ENCODE measurements at places on chromosomes 5 and 9.

- DNase-seq: no peak
Observed at GRCh38 chr9:131092548-131093440, 3.5 kb upstream of the AIF1L start.

DNA sequence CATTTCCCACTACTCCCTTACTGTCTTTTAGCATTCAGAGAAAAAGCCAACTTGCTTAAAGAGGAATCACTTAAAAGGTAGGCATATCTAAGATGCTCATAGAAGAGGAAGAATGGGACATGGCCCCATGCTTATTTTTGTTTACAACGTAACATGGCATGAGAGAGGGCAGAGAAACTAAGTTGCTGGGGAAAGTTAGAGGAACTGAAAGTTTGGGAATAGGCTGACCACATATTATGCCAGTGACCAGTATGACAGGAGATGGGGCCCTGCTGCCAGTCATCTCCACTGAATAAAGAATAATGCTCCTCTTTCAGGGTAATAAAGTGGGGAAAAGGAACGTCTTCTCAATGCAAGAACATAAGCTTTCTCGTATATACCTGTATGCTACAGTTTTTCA, 1.9 kb downstream of the PLPP6 start:
- no peak for DNase-seq

DNA sequence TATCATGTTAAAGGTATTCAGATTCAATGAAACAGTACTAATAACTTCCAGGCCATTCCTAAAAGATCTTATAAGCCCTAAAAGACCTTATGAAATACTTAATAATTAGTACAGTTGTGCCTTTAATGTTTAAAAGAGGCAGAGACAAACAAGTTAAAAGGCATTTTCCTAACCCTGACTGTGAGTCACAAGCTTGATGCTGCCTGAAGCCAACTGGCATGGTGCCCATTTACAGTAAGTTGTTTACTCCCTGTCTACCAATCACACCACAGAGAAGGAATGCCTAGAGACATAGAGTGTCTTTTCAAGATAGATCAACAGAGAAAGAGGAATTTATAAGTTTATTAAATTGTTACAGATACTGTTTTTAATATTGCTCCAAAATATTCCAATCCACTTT, 47.8 kb downstream of the NR3C1 start:
- peak; percentile 43 for DNase-seq

GRCh38 chr9:3525096-3525835, 535 bp downstream of the RFX3 start:
- DNase-seq: no peak

DNA sequence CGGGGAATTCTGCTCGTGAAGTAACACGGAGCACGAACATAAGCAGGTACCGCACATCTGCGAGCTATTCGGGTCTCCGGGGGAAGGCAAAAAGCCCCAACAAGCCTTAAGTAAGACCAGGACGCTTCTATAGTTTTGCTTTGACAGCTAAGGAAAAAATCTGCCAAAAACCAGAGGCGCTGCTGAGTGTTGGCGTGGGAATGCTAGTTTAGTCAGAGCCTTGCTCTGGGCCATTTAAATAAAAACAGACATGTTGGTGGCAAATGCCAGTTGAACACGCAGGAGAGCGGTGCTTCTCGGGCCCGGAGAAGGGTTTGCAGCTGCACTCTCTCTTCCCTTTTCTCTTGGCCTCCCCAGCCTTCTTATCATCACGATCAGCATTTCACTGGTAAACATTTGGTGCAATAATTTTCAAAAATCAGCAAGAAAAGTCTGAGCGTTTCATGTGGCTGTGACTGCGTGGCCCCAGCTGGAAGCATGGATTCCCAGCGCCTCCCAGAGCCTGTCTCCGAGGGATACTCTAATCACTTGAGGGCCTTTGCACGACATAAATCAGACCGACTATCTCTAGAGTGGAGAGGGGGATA, 6.4 kb upstream of the NOTCH1 start:
- DNase-seq: no peak

- no peak for DNase-seq
Observed at GRCh38 chr5:96253140-96253539, 179.9 kb downstream of the PCSK1 start.

DNA sequence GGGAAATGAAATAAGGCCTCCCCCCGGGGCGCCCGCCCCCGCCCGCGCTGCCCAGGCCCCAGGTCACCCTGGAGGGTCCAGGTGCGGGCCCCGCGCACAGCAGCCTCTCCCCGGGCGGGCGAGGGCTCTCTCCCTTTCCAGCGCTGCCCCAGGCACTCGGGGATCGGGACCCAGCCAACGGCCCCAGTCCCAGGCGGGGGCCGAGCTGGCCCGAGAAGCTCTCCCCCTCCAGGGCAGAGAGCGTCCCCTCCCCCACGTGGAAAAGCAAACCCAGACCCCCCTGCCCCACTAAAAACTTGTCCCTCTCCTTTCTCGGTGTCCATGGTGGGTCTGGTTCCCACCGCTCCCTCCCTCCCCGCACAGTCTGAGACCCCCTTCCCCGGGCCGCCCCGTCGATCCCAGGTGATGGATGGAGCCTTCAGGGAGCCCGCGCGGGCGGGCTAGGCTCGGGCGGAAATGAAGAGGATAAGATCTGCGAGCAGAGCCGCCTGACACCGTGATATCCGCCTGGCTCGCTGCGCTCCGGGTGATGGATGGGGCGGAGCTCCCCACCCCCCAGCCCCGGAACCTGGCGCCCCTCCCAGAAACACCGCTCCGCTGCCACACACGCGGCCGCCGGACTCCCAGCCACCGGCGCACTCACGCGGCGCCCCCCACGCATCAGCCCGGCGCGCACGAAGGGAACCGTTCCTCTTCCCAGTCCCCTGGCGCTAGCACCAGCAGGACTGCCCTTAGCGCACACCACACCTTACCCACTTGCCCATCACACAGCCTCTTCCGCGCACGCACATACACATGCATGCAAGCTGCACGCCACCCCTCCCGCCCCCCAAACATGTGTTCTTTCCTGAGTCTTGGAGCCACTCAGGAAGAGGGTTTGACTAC, 81.7 kb upstream of the ZBTB43 start:
- DNase-seq: no peak

DNA sequence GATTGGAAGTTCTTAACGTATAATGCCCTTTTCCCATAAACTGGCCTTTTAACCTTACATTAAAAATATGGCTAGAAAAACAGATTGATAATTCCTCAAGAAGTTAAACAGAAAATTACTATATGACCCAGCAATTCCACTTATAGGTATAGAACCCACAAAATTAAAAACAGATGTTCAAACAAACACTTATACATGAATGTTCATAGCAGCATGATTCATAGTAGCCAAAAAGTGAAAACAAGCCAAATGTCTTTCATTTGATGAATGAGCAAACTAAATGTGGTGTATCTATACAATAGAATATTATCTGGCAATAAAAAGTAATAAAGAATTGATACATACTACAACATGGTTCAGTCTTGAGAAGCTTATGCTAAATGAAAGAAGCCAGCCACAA, 35.5 kb downstream of the POU5F2 start:
- DNase-seq: no peak

- peak; percentile 5 for DNase-seq
Observed at GRCh38 chr5:136011414-136012001, 17.3 kb upstream of the TGFBI start.

DNA sequence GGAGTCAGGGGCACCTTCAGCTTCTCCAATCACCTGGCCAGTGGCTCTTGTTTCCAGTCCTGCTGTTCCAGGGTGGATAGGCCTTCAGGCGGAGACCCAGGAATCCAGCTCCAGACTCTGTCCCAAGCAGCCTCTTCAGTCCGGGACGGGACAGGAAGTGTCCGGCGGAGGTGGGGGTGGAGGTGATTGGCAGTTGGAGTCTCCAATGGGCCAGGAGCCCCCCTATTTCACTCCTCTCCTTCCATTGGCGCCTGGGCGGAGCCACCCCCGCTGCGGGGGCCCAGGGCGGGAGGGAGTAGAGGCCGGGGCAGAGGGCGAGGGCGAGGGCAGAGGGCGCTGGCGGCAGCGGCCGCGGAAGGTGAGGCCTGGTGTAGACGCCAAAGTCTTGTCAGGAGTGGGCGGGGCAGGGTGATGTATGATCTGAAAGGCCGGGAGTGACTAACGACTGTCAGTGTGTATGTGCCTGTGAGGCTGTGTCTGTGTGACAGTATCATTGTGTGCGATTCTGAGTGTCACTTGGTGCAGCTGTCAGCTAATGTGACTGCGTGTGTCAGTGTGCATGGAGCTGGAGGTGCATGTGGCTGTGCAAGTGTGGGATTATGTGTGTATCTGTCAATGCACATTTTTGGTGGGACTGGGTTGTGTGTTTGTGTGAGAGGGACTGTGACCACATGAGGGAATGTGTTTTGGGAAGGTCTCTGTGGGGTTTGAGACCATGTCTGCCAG, at the start of gene IL11RA:
Gene IL11RA (plus strand): TSS at position 310 of the 726 bp plus-strand sequence. CDS start 3,033 bp downstream, outside the sequence.
- DNase-seq: no peak

DNA sequence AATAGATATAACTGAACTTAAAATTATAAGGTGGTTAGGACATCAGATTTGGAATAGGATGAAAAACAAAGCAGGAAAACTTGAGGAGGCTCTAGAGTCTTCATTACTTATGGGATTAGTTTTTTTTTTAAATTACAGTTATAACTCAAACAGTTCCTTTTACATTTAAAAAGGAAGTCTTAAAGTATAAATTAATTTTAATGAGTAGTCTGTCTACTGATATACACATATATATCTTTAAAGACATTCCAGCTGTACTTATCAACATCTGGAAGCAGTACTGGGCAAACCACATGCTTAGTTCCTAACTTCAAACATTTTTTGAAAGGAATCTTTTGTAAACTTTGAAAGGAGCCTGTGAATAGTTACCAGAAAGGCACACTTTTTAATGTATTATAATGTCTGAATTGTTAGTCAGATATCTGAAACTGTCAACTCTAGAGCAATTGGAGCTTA, 6.0 kb downstream of the ACTBL2 start:
- no peak for DNase-seq

DNA sequence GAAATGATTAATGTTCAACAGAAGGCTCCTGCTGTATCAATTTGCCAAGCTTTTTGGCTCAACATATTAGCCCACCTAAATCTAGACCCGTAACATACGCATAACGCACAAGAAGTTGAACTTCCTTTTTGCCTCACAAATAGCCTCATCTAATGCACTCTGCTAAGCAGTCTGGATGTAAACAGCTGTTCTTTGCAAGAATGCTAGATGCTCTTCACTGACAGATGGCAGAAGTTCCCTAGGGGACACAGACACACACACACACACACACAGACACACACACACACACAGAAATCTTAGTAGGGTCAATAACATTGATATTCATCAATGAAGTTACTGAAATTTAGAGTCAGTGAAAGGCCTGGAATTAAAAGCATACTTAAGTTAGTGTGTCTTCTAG, 13.2 kb upstream of the PCA3 start:
- no peak for DNase-seq

DNA sequence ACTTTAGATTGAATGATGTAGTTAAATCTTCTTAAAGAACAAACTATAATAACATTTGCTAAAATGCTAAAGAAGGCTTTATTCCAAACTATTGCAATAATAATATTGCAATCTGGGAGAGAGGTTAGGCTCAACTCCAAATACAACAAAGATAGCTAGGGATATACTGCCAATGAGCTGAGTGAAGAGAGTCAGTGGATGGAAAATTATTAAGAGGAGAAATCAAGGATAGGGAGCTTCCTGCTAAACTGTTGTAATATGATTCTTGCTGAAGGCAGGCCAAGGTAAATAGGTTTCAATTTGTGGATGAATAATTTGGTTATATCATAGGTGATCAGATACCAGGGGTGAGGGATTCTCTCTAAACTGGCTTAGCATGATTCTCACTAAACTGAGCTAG, 1651.5 kb downstream of the EFNA5 start:
- no peak for DNase-seq

GRCh38 chr5:173707392-173707791, 90.9 kb upstream of the BOD1 start:
- DNase-seq: no peak

GRCh38 chr5:81314581-81314980, 13.2 kb downstream of the ZCCHC9 start:
- no peak for DNase-seq

DNA sequence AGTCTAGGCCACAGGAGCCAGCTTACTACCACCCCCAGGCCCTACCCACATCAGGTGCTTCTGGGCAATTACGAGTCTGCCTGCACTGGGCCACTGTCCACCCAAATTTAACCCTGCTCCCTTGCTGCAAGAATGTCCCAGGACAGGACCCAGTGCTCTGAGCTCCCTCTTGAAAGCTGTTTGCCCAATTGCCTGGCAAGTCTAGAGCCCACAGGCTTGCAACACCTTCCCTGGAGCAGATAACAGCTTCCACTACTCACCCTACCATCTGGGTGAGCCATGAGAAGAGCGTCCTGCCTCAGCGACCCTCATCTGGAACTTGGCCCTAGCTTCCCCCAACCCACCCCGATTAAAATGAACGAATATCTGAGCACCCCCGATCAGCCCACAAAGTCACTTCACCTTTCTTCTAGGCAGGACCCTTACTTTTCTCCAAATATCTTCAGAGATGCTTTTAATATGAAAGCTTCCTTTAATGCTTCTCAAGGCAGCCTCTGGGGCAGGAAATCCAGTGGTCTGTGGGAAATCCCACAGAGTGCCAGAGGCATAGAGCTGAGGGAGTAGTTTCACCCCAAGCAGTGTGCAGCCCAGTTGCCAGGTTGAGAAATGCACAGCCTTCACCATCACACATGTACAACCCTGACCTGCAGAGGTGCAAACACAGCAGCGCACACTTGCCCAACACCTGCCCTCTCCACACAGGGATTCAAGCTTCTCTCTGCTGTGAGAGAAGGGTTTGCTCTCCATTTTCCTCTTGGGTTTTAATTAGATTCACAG, 10.6 kb downstream of the ACSL6 start:
- DNase-seq: no peak

DNA sequence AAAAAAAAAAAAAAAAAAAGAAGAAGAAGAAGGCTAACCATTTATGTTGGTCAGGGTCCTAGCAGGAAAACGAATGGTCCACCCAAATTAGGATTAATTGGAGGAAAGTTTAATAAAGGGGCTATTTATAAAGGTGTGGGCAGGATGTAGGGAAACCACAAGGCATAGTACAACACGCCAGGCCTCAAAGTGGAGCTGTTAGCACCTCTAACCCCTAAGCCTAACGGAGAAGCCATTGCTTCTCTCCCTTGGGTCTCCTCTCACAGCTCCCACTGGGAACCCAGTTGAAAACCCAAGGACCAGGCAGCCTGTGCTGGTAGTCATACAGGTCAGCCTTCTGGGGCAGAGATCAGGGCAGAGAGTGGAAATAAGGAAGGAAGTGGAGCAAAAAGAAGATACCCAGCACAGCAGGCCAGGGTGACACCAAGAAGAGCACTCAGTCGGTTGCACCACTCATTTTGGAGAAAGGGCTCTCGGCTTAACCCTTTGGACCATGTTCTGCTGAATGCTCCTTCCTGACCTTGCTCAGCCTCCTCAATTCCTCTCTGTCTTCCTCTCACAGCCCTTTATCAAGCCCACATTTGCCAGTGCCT, 8.8 kb upstream of the GLIPR2 start:
- DNase-seq: no peak

- DNase-seq: no peak
Observed at GRCh38 chr5:140213370-140213983, 38.5 kb downstream of the CYSTM1 start.

DNA sequence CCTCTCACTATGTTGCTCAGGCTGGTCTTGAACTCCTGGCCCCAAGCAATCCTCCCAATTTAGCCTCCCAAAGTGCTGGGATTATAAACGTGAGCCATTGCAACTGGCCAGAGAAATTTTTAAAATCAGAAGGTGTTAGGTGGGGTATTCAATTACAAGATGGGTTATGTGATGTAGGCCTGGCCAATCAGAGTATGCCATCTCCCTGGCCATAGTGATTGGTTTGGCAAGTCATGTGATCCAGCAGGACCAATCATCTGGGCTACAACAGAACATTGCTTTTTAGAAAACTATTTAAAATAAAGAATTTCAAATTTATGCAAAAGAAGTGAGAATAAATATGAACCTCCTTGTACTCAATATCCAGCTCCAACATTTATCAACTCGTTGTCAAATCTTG, 22.4 kb downstream of the NMRK1 start:
- DNase-seq: no peak
